ENCODE measurements at places on chromosomes 6 and 20.

GRCh38 chr20:54708229-54708628 lies 232.8 kb downstream of the DOK5 start:
- DNase-seq: no peak

DNA sequence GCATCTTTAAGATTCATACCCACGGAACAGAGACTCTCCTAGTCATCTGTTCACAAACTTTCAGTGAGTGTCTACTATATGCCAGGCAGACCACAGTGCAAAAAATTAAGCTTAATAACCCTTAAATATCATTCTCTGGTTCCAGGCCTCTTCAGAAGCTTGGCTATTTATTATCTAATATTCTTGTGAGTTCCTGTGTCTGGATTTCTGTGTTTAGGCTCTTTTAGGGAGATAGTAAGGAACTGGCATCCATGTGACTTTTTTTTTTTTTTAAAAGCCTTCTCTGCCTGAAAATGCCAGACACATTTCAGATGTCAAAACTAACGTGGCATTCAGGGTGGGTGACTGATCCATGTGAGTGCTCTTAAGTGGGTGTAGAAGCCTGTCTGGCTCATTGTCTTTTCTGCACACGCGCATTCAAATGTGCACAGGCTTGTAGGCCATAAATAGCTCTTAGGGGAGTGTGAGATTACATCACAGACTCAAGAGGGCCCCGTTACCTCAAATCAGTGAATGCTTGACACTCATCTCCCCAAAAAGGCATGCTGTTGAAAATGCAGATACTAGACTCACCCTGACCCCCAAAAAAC lies 141.9 kb downstream of the GMPR start:
- no peak for DNase-seq

GRCh38 chr6:121590916-121591315 lies 155.5 kb downstream of the GJA1 start:
- no peak for DNase-seq

DNA sequence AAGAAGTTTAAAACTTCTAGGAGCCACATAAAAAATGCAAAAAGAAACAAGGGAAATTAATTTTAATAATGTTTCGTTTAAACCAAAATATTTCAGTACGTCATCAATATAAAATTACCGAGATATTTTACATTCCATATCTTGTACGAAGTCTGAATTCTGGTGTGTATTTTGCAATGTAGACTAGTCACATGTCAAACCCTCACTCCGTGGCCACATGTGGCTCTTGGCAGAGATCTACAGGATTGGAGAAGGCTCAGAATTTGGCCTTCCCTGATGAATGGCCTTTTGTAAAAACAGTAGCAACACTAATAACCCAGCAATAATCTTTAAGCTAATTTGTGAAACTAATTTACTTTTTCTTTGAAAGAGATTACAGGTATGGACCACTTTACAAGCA lies 217.1 kb downstream of the PRL start:
- DNase-seq: no peak

DNA sequence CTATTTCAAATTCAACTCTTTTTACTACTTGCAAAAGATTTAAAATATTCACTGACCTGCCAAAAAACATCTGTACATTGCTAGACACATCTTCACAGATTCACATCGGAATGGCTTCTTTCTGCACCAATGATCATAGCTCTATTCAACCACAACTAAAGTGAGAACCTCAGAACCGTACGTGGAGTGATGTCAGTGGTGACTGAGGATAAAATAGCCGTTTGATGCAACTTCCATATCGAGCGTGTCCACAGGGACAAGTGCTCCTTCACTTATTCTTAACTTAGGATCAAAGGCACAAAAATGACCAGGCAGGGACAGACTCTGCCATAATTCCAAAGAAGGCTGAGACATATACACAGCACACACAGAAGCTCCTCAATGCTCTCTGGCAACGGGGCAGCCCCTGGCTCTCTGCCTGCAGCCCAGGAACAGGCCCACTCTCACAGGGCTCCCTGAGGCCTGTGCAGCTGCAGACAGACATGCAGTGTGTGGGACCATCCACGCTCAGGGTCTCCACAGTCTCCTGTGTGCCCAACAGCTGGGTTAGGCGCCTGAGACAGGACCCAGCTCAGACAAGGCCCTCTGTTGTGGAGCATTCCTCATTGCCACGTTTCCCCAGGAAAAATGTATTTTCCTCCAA lies 22.8 kb downstream of the FYN start:
- DNase-seq: no peak

- DNase-seq: no peak
Measured at GRCh38 chr20:18813483-18813882, at the start of gene SCP2D1. Gene SCP2D1, plus strand, starts transcription at chr20:18813783. Its CDS starts 33 bp downstream, at chr20:18813816.

DNA sequence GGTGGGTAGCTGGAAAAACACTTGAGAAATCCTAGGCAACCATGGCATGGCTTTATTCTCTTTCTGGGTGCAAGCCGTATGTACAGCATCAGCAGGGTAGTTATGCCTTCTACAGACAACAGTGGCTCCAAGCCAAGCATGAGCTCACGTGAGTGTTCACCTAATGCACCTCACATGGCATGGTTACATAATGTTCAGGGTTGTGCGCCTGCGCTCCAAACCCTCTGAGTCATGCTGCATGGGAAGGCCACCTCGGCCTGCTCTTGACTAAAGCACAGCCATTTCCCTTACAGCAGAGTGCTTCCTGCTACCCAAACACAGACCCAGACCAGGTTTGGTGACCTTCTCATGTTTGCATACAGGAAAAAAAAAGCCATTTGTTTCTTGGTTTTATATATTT lies 96.2 kb downstream of the VIP start:
- no peak for DNase-seq

- DNase-seq: no peak
Measured at GRCh38 chr6:2482773-2483172, 237.4 kb upstream of the GMDS start.

- no peak for DNase-seq
Measured at GRCh38 chr6:141914646-141915045, 218.1 kb upstream of the GJE1 start.

- DNase-seq: no peak
Measured at GRCh38 chr20:35547329-35547728, 5.5 kb downstream of the ERGIC3 start.

DNA sequence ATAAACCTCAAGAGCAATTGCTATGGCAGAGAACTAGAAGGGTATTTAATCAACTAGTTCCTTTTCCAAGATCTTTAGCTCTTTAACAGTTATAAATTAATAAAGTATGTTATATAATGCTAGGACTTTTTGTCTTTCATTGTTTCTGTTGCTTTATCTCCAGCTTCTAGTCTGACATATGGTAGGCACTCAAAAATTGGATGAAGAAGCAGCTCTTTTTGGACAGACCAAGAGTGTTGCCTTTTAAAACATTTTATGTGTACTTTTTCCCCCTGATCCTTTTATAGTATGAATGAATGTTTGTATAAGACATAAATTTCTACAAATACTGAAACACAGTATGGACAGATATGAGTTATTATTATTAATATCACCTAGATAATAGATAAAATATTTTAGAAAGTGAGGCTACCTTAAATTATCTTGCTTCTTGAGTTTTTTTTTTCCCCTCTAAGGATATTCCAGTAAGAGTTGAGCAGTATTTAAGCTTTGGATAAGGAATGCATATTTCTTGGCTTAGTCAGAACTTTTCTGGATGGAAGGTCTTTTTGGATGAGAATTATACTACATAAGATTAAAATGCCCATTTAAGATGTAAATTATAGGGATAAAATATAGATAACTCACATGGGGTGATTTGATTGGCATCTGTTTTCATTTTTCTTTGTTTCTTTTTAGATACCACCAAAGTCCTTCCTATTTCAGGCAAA lies 16.6 kb downstream of the LAMA2 start:
- DNase-seq: no peak

GRCh38 chr6:121730616-121731015 lies 295.2 kb downstream of the GJA1 start:
- no peak for DNase-seq

GRCh38 chr6:27693766-27694546 lies 218.2 kb downstream of the OR2B2 start:
- no peak for DNase-seq

GRCh38 chr6:35317483-35318195 lies 20.0 kb downstream of the DEF6 start:
- no peak for DNase-seq

DNA sequence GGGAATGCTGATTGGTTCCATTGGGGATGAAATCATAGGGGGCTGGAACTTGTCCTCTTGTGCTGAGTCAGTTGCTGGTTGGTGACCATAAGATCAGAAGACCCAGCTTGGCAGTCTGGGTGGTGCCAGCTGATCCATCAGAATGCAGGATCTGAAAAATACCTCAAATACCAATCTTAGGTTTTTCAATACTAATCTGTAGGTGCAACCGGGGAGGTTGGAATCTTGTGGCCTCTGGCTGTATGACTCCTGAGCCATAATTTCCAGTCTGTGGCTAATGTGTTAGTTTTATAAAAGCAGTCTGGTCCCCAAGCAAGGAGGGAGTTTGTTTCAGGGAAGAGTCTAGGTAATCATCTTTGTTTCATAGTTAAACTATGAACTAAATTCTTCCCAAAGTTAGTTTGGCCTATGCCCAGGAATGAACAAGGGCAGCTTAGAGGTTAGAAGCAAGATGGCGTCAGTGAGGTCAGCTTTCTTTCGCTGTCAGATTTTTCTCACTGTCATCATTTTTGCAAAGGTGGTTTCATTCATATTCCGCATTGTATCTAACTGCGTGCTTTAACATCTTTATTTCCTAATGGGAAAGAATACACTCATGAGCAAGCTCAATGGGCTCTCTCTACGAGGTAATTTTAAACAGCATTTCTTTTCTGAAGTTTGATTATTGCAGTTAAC lies 2.0 kb downstream of the ARMH2 start:
- no peak for DNase-seq

DNA sequence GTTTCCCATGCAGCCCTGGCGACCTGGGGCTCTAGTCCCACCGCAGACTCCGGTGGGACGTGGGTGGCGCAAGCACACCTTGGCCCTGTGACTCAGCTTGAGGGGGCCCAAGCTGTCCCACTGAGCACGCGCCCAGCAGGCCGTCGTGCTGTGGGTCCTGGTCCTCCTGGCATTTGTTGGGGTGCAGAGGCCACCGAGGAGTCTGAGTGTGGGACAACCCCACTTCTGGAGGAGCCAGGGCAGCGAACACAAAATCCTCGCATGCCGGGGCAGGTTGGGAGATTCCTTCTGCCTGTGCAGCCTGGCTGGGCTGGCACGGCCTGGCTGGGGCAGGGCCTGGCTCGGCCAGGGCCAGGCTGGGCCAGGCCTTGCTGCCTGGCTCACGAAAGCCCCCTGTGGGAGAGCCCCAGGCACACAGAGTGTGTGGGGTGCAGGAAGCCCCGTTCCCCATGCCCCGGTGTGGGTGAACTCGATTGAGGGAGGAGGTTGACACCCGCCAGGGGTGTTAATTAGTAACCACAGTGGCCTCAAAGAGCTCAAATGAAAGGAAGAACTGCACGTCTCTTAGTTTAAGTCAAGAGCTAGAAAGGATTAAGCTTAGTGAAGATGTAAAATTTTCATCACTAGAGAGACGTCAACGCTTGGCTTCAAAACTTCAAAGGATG lies 1808.5 kb upstream of the DEFB115 start:
- DNase-seq: no peak

- DNase-seq: no peak
Measured at GRCh38 chr20:16206817-16207216, 366.4 kb downstream of the KIF16B start.

GRCh38 chr6:35662999-35663398 lies 25.7 kb downstream of the FKBP5 start:
- DNase-seq: no peak

DNA sequence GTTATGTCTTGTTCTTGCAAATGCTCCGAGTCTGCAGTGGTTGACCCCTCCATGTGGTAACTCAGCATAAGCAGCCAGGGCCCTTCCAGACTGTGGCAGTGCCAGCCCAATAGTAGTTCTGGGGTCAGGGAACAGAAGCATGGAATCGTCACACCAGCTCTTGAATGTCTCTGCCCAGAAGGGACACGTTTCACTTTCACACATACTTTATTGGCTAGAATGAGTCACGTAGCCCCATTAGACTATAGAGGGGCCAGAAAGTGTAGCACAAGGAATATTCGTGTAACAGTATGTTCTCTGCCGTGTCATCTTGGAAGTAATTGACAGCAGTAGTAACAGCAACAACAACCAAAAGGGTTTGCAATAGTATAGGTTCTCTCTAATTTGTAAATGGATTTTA lies 254.7 kb downstream of the FARS2 start:
- DNase-seq: no peak

DNA sequence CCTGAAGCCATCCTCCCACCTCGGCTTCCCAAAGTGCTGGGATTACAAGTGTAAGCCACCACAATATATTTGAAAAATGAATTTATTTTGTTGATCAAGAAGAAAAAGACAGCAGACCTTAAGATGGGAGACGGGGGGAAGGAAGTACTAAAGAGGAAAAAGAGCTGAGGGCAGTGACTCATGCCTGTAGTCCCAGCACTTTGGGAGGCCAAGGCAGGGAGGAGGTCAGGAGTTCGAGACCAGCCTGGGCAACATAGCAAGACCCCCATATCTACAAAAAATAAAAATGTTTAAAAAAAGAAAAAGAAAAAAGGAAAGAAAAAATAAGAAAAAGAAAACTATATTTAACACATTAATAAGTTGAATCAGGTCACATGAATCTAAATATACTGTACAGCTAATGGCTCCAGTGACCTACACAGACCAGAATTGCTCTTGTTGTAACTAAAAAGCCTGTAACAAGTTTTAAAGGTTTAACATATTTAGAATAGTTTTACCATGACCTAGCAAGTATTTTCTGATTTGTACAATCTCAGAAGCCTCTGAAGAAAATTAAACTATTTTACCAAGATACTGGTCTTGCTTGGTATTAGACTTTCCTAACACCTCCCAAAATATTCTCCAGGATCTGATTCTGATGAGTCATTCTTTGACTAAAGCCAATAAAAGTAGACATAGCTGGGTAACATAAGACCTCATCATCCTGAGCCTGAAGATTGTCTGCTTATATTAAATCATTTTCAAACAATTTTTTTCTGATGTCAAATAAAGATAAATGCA lies 4.3 kb upstream of the AKIRIN2 start:
- DNase-seq: no peak

GRCh38 chr6:113578691-113579090 lies 278.5 kb upstream of the MARCKS start:
- DNase-seq: no peak

GRCh38 chr20:50321797-50322480 lies 131.3 kb downstream of the CEBPB start:
- DNase-seq: no peak

DNA sequence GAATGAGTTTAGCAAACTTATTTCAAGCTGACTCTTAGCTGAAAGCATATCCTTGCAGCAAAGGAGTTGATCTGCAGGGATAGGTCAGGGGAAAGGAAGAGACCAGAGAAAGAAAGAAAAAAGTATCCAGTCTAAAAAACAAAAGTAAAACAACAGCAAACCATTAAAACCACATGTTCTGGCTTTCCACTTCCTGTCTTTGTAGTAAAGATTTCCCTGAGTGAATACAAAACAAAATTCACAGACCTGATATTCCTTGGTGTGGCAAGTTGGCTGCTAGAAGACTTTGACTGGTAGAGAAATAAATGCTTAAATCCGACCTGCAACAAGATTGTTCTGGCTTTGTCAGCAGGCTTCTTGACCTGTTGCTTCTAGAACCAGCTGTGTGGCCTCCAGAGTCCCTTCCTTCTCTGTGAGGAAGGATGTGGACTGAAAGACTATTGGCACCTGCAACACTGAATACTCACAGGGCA lies 23.4 kb upstream of the MCM3 start:
- DNase-seq: no peak

All from activated CD4-positive, CD25-positive, alpha-beta regulatory T cell (primary cell).